ENCODE measurements at places on chromosomes 2 and 18. TPM values are rescaled to one million over a fixed set of nuclear protein-coding genes. Genes with fewer than 3 reads are reported as not detected.

CNGA3 gene
- total RNA-seq: not detected

FSHR gene
- total RNA-seq: not detected

PFN4 gene
- 0.69 TPM for total RNA-seq

QPCT gene
- total RNA-seq: 7.1 TPM

MYCN gene
- 3.7 TPM for total RNA-seq

Measured in SJSA1 (cell line).